ENCODE measurements at places on chromosomes 7 and 10.

DNA sequence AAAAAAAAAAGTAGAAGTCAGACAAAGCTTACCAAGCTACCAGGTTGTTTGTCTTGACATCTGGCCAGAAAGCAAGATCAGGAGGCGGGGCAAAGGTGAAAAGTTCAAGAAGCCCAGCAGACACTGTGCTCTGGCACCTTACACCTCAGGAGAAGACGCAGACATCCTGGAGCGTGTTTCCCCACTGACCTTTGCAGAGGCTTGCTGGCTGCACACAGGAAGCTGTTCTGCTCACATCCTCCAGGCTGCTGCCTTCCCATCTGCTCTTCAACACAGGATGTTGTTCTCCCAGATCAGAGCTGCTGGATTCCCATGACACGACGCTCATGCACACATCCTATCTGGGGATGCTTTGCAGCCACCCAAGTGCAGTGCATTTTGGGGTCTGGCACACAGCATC is 174.4 kb upstream of the KIAA1217 start:
- no peak for DNase-seq

DNA sequence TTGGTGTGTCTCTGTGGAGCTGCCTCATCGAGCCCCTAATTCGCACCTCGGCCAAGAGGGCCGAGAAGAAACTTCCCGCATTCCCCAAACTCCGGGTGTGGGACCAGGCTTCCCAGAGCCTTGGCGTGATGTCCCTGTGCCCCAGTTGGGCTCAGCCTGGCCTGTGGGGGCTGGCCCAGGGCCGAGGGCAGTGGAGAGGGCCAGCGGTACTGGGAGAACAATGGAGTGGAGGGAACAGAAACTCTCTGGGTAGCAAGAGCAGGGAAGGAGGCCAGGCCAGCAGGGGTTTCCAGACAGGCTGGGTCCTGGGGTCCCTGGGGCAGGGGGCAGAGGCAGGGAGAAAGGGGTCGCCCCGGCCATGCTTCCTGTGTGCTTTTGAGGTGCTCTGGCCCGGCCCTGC is 16.0 kb downstream of the TMEM270 start:
- DNase-seq, result no peak

DNA sequence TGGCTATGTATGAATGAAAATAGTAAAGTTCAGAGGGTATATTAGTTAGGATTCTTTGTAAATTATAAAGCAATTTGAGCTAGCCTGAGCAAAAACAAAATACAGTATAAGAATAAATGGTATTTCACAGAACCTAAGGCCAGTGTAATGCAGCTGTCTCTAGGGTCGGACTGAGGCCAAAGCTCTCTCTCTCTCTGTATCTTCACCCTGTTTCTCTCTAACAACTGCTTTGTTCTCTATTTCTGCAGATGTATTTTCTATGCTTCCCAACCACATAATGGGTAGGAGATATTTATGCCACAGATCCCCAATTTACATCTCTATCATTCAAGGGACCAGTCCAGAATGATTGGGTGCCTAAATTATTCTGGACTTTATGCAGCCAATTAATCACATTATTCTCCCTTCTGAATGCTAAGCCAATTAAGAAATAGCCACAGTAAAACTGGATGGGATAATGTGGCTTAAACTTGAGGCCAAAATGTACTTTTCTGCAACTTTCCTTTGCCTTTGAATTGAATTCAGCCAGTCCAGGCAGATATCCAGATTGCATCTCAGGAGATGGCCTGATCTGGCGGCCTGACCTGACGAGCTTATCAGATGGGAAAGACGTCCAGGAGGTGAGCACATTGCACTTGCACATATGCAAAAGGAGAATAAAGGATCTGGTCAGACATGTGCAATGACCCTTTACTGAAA is 24.6 kb upstream of the IMMP2L start:
- DNase-seq, result no peak

GRCh38 chr7:29190349-29191045 is 4.1 kb upstream of the CHN2 start:
- no peak for DNase-seq

GRCh38 chr10:15369256-15370211 is 1.6 kb downstream of the FAM171A1 start:
- no peak for DNase-seq

DNA sequence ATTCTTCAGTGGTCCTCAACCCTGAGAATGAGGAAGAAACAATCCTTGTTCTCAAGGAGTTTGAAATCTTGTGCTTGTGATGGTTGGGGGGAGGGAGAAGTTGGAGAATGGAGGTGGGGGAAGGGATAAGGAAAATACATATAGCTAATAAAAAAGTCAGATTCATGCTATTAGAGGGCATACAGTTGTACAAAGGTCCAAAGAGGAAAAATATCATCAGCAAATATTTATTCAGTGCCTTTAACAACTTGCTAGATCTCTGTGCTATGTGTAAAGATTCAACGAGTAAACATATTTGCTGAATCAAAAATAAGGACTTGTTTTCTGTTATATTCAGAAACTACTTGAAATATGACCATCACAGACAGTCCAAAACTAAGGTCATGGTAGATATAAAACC is 114.4 kb downstream of the HIBADH start:
- DNase-seq, result no peak

DNA sequence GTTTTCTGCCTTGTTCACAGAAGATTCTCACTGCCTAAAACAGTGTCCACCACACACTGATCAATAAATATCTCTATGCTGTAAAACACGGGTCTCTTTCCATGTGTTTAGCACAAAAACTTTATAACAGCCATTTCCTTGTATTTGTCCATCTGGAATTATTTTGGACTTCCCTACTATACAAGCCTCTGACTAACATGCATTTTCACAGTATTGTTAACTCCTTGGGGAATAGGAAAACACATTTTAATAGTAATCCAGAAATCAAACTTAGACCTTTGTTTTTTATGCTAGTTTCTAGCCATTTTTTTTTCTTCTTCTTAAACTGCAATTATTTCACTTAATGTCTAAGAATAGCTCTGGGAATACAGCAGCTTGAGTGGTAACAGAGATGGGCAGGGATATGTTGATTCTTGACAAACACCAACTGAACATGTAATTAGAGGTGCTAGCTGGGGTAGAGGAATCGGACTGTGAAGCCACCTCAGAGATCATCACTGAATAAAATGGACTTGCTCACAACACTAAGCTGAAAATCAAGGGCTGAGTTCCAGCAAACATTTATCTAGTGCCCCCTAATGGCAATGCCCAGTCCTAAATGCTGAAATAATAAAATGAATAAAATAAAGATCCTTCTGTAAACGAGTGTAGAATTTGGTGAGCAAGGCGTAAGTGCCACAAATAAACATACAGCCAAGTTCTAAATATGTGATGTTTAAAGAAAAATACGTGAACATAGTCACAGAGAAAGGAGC is 593.1 kb downstream of the SORCS1 start:
- DNase-seq, result no peak

DNA sequence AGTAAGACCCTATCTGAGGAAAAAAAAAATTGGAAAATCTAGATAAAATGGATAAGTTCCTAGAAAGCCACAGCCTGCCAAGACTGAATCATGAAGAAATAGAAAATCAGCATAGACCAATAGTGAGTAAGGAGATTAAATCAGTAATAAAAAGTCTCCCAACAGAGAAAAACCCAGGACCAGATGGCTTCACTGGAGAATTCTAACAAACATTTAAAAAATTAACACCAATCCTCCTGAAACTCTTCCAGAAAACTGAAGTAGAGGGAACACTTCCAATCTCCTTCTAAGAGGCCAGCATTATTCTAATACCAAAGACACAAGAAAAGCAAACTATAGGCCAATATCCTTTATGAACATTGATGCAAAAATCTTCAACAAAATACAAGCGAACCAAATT is 8.8 kb upstream of the LIMK1 start:
- DNase-seq, result no peak

DNA sequence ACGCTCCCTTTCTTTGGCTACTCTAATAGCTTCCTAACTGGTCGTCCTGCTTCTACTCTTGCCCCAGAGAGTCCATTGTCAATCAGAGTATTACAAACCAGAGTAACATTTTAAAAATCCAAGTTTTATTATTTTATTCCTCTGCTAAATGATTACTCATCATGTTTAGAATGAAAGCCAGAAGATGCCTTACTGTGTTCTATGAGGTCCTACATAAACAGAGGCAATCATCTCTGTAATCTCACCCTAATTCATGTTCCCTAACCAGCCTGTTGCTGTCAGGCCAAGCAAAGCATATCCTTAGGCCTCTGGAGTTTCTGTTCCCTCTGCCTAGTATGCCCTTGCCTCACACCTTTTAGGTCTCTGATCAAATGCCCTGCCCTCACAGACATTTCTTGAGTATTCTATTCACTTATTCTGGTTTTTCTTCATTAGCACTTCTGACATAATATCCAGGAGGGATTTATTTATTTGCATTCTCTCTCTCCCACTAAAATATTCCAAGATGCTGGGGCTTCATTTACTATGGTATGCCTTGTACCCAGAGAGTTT is 497.5 kb downstream of the PHTF2 start:
- DNase-seq, result no peak

- DNase-seq, result no peak
Observed at GRCh38 chr10:54133203-54133602, 667.8 kb downstream of the PCDH15 start.

DNA sequence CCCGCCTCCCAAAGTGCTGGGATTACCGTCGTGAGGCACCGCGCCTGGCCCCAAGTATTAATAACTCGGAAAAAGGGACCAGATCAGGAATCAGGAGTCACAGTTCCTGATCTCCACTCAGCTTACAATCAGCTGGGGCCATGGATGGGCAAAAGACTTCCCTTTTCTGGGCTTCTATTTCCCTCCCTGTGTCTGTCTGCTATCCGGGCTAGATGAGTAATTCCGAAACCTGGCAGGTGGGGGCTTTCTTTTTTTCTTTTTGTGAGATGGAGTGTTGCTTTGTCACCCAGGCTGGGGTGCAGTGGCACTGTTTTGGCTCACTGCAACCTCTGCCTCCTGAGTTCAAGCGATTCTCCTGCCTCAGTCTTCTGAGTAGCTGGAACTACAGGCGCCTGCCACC is 11.6 kb downstream of the RPS24 start:
- peak; percentile 28 for DNase-seq

- DNase-seq, result no peak
Observed at GRCh38 chr10:68296843-68297663, 34.8 kb upstream of the HNRNPH3 start.

DNA sequence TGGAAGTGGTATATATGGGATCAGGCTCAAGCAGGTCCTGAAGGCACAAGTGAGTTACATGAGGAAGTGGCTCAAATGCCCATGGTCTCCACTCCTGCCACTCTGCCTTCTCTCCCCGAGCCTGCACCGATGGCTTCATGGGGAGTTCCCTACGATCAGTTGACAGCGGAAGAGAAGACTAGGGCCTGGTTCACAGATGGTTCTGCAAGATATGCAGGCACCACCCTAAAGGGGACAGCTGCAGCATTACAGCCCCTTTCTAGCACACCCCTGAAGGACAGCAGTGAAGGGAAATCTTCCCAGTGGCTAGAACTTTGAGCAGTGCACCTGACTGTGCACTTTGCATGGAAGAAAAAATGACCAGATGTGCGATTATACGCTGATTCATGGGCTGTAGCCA is 95.3 kb downstream of the HOXA1 start:
- DNase-seq, result no peak

- DNase-seq, result no peak
Observed at GRCh38 chr7:86913709-86914108, 145.7 kb downstream of the ELAPOR2 start.

DNA sequence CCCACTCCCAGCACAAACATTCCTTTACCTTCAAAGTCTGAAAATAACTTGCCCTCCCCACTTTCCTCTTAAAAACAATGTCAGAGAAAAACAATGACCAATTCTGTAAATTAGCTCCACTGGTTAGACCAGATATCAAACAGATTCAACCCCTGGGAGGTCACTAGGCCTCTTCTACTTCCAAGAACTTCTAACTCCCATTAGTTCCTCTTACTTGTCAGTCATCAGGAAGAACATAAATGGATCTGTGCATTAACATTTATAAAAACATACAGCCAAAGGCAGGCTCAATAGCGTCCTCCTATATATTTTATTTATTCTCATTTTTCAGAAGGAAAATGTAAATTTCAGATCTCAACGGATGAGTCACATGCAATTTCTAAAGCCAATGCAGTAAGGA is 2.2 kb downstream of the ELAPOR2 start:
- no peak for DNase-seq

DNA sequence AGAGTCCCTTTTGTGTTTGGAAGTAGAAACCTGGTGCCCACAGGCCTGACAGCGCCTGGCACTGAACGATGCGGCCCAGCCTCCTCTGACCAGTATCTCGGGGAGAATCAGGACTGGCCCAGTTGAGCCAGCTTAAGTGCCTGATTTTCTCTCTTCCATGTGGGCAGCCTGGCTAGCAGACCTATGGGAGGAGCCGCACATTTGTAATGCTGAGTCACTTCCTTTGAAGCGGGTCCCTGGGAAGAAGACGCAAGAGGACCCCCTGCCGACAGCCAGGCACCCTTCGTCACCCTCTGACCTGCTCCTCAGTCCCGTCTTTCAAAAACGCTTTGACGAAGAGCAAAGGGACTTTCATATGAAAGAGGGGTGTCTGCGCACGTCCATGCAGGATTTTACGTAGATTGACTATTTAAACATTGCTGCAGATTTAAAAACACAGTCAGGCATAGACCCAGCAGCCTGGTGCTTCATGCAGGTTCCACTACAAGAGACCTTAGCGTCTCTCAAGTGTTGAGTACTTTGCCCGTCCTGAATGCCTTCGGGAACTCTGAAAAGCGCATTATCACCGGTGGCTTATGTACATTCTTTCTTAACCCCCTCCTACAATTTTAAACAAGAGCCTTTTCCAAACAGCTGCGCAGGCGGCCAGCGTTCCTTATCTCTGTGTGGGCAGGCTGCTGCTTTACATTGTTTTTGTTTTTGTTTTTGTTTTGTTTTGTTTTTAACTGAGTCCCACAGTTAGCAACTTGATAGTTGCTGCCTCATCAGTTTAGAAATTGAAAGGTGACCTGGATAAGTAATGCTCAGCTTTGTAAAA is 36.5 kb upstream of the AP5Z1 start:
- peak; percentile 60 for DNase-seq

- DNase-seq, result no peak
Observed at GRCh38 chr10:58806323-58806722, 293.7 kb downstream of the BICC1 start.

GRCh38 chr7:127692200-127692599 is 40.2 kb downstream of the SND1 start:
- no peak for DNase-seq

DNA sequence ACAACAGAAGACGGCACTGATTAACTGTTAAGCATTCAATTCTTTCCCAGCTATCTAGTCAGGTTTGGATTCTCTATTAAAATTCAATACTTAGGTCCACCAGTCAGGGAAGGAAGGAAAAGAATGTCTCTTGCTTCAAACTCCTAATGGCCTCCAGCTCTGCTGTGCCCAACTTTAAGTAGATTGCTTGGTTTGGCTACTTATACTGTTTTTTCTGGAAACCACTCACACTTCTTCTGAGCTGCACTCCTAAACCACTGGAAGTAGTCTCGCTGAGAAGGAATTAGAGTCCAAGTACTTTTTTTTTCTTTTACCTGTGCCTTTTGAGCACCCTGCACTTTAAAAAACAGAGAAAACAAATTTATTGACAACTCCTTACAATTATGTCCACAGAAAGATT is 26.7 kb upstream of the COL1A2 start:
- DNase-seq, result no peak
